ENCODE measurements at places on chromosomes 5 and 9. TPM values are rescaled to one million over a fixed set of nuclear protein-coding genes. Genes with fewer than 3 reads are reported as not detected.

GRCh38 chr5:178583279-178583678 lies 6.9 kb downstream of the COL23A1 start:
- H3K4me1 ChIP-seq = no peaks in the 10 kb centered on the region
- H3K27me3 ChIP-seq = peaks cover 8% of the 10 kb centered on the region
- H3K4me3 ChIP-seq = no peak overlapping the region
- no peak overlapping the region for H3K27ac ChIP-seq
- no peak for DNase-seq
- H3K36me3 ChIP-seq = no peaks in the 10 kb centered on the region

DNA sequence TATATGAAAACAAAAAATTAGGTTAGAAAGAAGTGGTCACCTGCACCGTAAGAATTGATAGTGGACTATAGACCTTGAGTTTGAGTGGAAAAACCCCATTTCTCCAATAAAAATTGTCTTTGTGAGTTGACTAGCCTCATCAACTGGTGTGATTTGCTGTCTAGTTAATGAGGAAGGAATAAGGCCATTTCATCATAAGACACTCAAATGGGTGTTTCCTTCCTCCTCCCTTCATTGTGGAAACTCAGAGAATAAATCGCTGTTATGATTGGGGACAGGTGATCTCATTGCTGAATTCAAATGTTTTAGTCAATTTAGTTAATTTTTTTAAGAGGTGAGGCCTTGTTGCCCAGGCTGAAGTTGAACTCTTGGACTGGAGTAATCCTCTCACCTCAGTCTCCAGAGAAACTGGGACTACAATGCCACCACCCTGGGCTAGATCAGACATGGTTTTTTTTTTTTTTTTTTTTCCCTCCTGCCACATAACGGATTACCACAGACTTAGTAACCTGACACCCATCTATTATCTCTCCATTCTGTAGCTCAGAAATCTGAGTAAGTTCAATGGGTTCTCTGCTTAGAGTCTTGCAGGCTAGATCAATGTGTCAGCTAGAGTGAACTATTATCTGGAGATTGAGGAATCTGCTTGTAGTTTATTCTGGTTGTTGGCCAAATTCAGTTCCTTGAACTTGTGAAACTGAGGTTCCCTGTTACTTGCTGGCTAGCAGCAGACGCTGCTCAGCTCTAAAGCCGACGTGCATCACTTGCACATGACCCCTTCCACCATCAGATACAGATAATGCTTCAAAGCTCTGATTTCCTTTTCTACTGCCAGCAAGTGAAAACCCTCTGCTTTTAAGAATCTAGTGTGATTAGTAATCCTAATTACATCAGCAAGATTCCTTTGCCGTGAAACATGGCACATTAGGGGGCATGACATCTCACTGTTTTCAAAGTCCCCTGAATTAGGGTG lies 663.8 kb upstream of the CDH9 start:
- H3K27ac ChIP-seq = no peak overlapping the region
- no peak overlapping the region for H3K4me3 ChIP-seq
- no peaks in the 10 kb centered on the region for H3K36me3 ChIP-seq

- peaks cover 76% of the 10 kb centered on the region for H3K36me3 ChIP-seq
- DNase-seq = no peak
- no peaks in the 10 kb centered on the region for H3K4me1 ChIP-seq
- no peak overlapping the region for H3K27ac ChIP-seq
- H3K27me3 ChIP-seq = no peaks in the 10 kb centered on the region
- no peak overlapping the region for H3K4me3 ChIP-seq
Observed at GRCh38 chr5:178212241-178213002, 8.1 kb downstream of the HNRNPAB start.

DNA sequence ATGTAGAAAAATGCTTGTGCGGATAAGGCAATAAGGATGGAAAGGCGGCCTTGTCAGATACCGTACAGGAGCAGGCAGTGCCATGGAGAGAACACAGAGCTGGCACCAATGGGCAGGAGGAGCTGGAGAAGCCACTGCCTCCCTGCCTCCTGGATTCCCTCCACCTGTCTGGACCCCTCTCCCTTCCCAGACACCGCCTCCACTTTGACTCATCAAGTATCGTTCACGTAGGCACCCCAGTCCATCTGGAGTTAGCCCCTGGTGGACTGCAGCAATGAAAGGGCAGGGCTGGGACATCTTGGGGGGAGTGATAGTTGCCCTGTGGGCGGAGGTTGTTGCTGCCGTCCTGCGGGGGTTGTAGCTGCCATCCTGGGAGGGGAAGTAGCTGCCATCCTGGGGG lies 232.0 kb downstream of the ROR2 start:
- H3K27me3 ChIP-seq = no peaks in the 10 kb centered on the region
- no peak overlapping the region for H3K27ac ChIP-seq
- H3K4me3 ChIP-seq = no peak overlapping the region
- peaks cover 7% of the 10 kb centered on the region for H3K36me3 ChIP-seq
- peaks cover 11% of the 10 kb centered on the region for H3K4me1 ChIP-seq

- H3K27me3 ChIP-seq = no peaks in the 10 kb centered on the region
- no peaks in the 10 kb centered on the region for H3K36me3 ChIP-seq
- H3K27ac ChIP-seq = no peak overlapping the region
- no peak overlapping the region for H3K4me3 ChIP-seq
Observed at GRCh38 chr5:24232041-24232440, 412.7 kb downstream of the CDH10 start.

The PFN3 gene
- total RNA-seq = not detected

- DNase-seq = no peak
- H3K27ac ChIP-seq = no peak overlapping the region
- peaks cover 26% of the 10 kb centered on the region for H3K4me1 ChIP-seq
- peaks cover 66% of the 10 kb centered on the region for H3K27me3 ChIP-seq
Observed at GRCh38 chr5:322942-323879, 1.7 kb downstream of the AHRR start.

DNA sequence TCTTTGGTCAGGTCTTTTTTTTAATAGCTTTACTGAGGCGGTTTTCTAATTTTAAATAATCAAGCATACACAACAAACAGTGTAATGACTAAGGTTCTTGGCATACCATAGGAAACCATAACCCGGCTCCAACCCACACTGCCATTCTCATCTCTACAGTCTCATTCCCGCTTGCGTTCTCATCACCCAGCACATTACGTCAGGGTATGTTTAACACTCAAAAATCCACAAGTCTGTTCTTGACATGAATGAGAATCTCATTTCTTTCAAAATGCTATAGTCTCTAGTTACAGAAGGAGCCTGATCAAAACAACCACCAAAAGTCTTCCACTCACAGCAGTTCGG lies 505 bp downstream of the C5orf34 start:
- H3K27me3 ChIP-seq = no peaks in the 10 kb centered on the region
- no peaks in the 10 kb centered on the region for H3K36me3 ChIP-seq
- peaks cover 19% of the 10 kb centered on the region for H3K4me1 ChIP-seq
- H3K4me3 ChIP-seq = peak overlapping the region; percentile 63
- no peak for DNase-seq

DNA sequence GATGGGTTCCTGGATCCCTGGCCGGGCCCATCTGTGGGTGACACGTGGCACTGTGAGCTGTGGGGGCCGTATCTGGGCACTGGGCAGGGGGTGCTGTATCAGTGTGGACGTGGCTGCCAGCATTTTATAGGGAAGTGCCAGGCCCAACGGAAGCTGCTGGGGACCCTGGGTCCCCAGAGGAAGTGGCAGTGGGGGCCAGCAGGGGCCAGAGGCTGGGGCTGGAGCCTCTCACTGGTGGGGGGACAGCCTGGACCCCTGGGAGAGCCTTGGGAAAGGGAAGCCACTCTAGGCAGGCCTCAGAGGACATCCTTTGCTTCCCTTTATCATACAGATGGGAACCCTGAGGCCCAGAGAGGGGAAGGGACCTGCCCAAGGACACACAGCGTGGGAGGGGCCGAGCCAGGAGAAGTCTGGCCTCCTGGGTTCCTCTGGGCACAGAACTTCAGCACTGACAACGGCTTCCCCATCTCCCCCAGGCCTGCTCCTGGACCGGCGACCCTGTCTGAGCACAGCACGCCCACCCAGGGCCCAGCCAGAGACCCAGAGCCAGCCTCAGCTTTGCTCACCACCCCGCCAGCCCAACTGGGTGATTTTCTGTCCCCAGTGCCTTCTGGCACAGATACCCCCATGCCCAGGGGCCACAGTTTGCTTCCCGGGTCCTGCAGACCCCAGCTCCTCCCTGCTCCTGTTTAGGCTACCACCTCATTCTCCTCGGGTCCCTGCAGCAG lies 15.5 kb upstream of the LAMC3 start:
- no peaks in the 10 kb centered on the region for H3K4me1 ChIP-seq
- no peak overlapping the region for H3K4me3 ChIP-seq
- H3K27me3 ChIP-seq = no peaks in the 10 kb centered on the region
- no peak for DNase-seq
- no peak overlapping the region for H3K27ac ChIP-seq

The TYRP1 gene
- total RNA-seq = not detected

DNA sequence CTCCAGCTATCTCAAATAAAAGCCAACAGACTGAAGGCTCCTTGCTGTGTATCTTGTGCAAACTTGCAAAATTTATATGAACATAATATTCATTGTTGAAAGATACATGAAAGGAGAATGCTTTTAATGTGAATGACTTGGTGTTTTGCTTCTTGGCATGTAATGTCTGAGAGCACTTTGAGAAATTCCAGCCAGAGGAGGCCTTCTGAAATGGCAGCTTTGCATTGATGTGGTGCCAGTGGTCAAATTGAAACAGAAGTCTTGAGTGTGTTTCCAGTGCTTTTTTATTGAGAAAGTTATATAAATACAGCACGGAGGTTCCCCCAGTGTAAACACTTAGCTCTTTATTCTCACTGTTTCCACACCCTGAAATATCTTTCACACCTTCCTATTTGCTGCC lies 182.1 kb downstream of the ADCY2 start:
- H3K4me1 ChIP-seq = peaks cover 23% of the 10 kb centered on the region
- H3K4me3 ChIP-seq = no peak overlapping the region
- no peaks in the 10 kb centered on the region for H3K27me3 ChIP-seq
- no peak for DNase-seq

DNA sequence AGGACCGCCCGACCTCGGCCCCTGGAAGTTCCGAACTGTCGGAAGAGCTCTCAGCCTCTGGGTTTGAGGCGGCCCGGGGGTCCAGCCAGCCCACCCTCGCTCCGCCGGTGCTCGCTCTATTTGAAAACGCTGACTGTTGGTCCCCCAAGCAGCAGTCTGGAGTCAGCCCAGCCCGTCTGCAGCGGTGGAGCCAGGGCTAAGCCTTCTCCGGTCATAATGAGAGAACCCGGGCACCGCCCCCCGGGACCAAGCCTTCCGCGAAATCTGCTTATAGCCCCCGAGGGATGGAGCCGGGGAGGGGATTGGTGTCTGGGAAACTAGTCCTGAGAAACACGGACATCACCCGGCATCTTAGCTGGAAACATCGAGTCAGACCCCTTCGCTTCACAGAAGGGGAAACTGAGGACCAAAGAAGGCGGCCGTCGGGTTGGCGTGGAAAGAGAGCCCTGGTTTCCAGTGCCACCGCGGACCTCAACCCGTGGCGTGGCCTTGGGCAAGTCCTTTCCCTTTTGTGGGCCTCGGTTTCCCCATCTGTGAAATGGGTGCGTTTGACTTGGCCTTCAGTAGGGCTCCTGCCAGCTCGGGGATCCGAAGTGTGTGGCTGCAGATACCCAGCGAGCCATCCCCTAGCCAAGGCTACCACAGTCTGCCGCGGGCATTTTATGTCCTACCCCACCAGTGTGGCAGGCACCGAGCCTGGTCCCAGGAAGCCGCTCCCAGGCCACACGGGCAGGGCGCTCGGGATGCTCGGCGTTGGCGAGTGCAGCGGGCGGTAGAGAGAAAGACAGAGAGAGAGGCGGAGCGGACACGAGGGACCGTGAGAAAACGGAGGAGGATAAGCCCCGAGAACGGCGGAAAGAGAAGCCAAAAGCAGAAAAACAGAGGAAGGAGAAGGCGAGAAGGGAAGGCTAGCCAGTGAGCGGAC lies 857 bp downstream of the ADAM19 start:
- H3K27me3 ChIP-seq = no peaks in the 10 kb centered on the region
- DNase-seq = peak; percentile 76
- no peaks in the 10 kb centered on the region for H3K36me3 ChIP-seq
- H3K4me3 ChIP-seq = peak overlapping the region; percentile 89
- peaks cover 30% of the 10 kb centered on the region for H3K4me1 ChIP-seq

GRCh38 chr5:135236228-135236907 lies 162.7 kb downstream of the MACROH2A1 start:
- peak; percentile 37 for DNase-seq
- H3K27me3 ChIP-seq = no peaks in the 10 kb centered on the region
- H3K4me1 ChIP-seq = peaks cover 42% of the 10 kb centered on the region
- no peak overlapping the region for H3K27ac ChIP-seq

- H3K4me3 ChIP-seq = no peak overlapping the region
- DNase-seq = no peak
- H3K27me3 ChIP-seq = no peaks in the 10 kb centered on the region
- no peaks in the 10 kb centered on the region for H3K36me3 ChIP-seq
- H3K4me1 ChIP-seq = no peaks in the 10 kb centered on the region
Observed at GRCh38 chr9:116466271-116467235, 220.6 kb upstream of the TRIM32 start.

The RNF208 gene
- total RNA-seq = 0.54 TPM

DNA sequence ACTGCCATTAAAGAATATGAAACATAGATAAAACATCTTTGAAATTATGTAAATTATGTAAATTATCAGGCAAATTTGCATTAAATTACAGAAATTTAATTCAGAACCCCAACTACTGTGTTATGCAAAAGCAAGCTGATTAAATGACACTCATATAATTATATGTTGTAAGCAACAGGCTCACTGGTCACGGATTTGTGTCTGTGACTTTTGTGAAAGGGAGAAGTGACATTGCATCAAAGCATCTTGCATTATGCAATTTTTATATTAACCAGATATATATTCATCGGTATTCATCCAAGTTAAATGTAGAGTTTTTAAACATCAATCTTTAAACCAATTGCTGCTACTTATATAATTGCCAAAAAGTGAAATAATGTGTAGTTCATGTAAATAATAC lies 13.0 kb upstream of the GLIPR2 start:
- H3K27me3 ChIP-seq = no peaks in the 10 kb centered on the region
- no peak overlapping the region for H3K27ac ChIP-seq
- H3K36me3 ChIP-seq = peaks cover 32% of the 10 kb centered on the region
- H3K4me3 ChIP-seq = no peak overlapping the region
- no peak for DNase-seq

DNA sequence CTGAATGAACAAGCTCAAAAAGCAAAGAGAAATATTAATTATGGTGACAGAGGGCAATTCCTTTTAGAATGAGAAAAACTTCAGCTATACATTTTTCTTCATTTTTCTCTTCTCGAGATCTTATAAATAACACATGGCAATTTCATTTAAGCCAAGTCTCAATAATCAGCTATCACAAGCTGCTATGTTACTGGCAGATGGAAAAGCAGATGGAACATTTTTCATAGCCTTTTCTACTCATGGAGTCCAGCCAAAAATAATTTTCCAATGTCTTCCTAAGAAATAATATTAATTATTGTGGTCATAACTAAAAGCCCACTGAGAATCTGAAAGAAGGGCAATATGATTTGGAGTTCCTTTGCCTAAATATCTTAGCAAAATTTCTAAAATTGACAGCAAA lies 35.6 kb downstream of the SKIC3 start:
- DNase-seq = no peak
- H3K27me3 ChIP-seq = no peaks in the 10 kb centered on the region
- H3K36me3 ChIP-seq = peaks cover 5% of the 10 kb centered on the region
- H3K4me3 ChIP-seq = no peak overlapping the region

Measured in sigmoid colon (tissue), 7 donors.